Kidney epithelial cell (primary cell): ENCODE measurements at places on chromosomes 4 and X. TPM values are rescaled to one million over a fixed set of nuclear protein-coding genes. Genes with fewer than 3 reads are reported as not detected.

The ZNF630 gene
- total RNA-seq = 0.75 and 2.8 TPM in 2 replicates

The PAGE2 gene
- total RNA-seq = not detected in 2 replicates

The GRIA2 gene
- not detected in 2 replicates for total RNA-seq

The HTR2C gene
- not detected in 2 replicates for total RNA-seq

The CSAG1 gene
- total RNA-seq = not detected in 2 replicates

The CCKAR gene
- 0.04 TPM in 1 of 2 replicates, not detected in the other for total RNA-seq

The DMRTC1B gene
- total RNA-seq = not detected in 2 replicates

The TEC gene
- total RNA-seq = 1.8 and 3.2 TPM in 2 replicates

The EPGN gene
- total RNA-seq = 5.2 and 7.5 TPM in 2 replicates

The NLGN3 gene
- 0.13 and 0.34 TPM in 2 replicates for total RNA-seq

The GPR82 gene
- not detected in 2 replicates for total RNA-seq

The PRAF2 gene
- total RNA-seq = 16.8 and 18.1 TPM in 2 replicates

The TENM3 gene
- total RNA-seq = 11.2 and 21.8 TPM in 2 replicates

The CHIC1 gene
- total RNA-seq = 6.2 and 11.8 TPM in 2 replicates

The HAND2 gene
- total RNA-seq = not detected in 2 replicates

The NONO gene
- total RNA-seq = 353 and 411 TPM in 2 replicates

The TRPC5OS gene
- total RNA-seq = not detected in 2 replicates

The CCDC120 gene
- total RNA-seq = 5.5 and 6.4 TPM in 2 replicates

The TCEAL2 gene
- total RNA-seq = 3.8 and 5.5 TPM in 2 replicates

The OCIAD2 gene
- 384 and 439 TPM in 2 replicates for total RNA-seq

The ADAM29 gene
- not detected in 2 replicates for total RNA-seq

The MAP3K15 gene
- total RNA-seq = 1.5 and 2.2 TPM in 2 replicates

The SHOX gene
- not detected in 2 replicates for total RNA-seq

The FHL1 gene
- total RNA-seq = 37.3 and 42.0 TPM in 2 replicates

The SORCS2 gene
- 1.4 and 8.1 TPM in 2 replicates for total RNA-seq

The MAGEB2 gene
- not detected in 2 replicates for total RNA-seq

The CT47B1 gene
- not detected in 2 replicates for total RNA-seq

The FAM13A gene
- total RNA-seq = 3.4 and 5.5 TPM in 2 replicates

The SYN1 gene
- total RNA-seq = 0.62 and 1.9 TPM in 2 replicates

The FGFRL1 gene
- 39.2 and 41.9 TPM in 2 replicates for total RNA-seq

The F8A1 gene
- total RNA-seq = 14.9 and 19.0 TPM in 2 replicates

The FANCB gene
- total RNA-seq = 0.67 and 2.3 TPM in 2 replicates

The PABPC1L2A gene
- total RNA-seq = not detected in 2 replicates

The BTK gene
- total RNA-seq = not detected in 2 replicates

The FGF13 gene
- 7.8 and 9.6 TPM in 2 replicates for total RNA-seq

The GPRASP1 gene
- 0.41 and 1.5 TPM in 2 replicates for total RNA-seq

The GK gene
- 4.1 and 5.5 TPM in 2 replicates for total RNA-seq

The OCRL gene
- total RNA-seq = 20.1 and 22.1 TPM in 2 replicates

The TMEM271 gene
- not detected in 2 replicates for total RNA-seq

The NWD2 gene
- 0.04 and 0.07 TPM in 2 replicates for total RNA-seq

The PF4V1 gene
- not detected in 2 replicates for total RNA-seq

The GPR78 gene
- not detected in 2 replicates for total RNA-seq

The DGKK gene
- total RNA-seq = 0.13 TPM in 1 of 2 replicates, not detected in the other

The ARAP2 gene
- total RNA-seq = 8.3 and 14.4 TPM in 2 replicates

The VCX3B gene
- total RNA-seq = not detected in 2 replicates

The MUC7 gene
- total RNA-seq = not detected in 2 replicates
